ENCODE measurements at places on chromosomes 2 and 18.

GRCh38 chr18:73742957-73743356, 404.7 kb downstream of the FBXO15 start:
- no peak for DNase-seq

DNA sequence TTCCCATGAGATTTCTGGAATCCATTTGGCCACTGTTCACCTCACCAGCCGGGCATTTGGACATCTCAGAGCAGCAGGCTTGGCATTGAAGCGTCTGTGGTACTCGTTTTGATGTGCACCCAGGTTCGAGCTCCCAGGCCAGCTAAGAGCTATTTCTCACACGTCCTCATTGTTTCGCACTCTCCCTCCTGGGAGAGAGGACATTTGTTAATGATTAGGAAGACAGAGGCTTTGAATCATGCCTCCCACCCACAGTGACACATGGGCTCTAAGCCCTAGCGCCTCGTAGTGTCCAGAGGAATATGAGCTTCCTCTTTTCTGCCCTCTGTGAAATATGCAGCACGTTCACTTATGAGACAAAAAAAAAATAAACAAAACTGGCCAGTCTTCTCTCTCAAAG, 361.8 kb downstream of the RND3 start:
- no peak for DNase-seq

GRCh38 chr2:198220763-198221610, 416.6 kb downstream of the PLCL1 start:
- no peak for DNase-seq

- no peak for DNase-seq
Observed at GRCh38 chr2:112253261-112253815, 1.5 kb downstream of the ZC3H8 start.

GRCh38 chr18:45670281-45670962, 53.6 kb upstream of the SLC14A1 start:
- DNase-seq, result no peak

DNA sequence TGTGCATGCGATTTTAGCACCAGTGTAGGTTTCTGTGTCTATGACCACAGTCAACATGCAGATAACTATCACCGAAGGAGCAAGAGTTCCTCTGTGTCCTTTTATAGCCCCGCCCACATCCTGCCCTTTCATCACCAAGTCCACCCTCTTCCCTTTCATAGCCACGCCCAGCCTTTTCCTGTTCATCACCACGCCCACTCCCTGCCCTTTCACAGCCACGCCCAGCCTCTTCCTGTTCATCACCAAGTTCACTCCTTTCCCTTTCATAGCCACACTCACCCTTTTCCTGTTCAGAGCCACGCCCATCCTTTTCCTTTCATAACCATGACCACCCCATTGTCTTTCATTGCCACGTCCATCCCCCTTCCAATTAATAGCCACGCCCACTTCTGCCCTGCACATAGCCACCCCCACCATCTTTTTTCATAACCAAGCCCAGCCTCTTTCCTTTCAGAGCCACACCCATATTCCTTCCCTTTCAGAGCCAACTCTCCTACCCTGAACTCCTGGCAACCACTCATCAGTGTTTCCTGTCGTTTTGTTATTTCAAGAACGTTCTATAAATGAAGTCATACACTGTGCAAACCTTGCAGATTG, 273.9 kb downstream of the MYT1L start:
- no peak for DNase-seq

DNA sequence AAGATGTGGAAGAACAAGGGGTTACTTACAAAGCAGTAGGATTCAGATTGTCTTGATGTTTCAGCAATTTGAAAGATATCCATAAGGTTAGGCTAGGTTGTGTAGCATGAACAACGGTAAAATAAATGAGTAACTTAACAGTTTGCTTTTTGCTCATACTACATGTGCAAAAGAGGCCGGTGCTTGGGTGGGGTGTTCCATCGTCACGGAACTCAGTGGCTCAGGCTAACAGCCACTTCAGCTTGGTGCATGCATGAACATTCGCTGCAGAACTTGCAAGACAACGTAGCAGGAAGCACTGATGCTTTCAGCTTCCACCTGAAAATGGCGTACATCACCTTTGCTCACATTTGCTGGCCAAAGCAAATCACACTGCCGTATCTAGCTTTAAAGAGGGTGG, 407.3 kb upstream of the CDH20 start:
- no peak for DNase-seq

DNA sequence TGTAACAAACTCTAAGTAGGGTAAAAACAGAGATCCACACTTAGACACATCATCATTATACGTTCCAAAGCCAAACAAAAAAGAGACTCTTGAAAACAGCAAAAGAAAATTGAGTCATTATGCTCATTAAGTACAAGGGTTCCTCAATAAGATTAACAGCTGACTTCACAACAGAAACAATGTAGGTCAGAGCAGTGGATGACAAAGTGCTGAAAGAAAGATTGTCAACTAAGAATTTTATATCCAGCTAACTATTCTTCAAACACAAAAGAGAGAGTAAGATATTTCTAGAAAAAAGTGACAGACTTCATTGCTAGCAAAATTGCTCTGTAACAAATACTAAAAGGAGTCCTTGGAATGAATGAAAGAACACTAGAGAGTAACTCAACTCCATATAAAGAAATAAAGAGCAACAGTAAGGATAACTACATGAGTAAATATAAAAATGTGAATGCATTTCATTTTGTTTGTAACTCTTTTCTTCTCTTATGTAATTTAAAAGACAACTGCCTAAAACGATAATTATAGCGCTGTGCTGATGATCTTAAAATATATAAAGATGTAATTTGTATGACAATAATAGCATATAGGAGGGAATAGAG, 23.8 kb upstream of the DNER start:
- DNase-seq, result no peak

GRCh38 chr2:70979626-70980025, 1.2 kb downstream of the ANKRD53 start:
- no peak for DNase-seq

DNA sequence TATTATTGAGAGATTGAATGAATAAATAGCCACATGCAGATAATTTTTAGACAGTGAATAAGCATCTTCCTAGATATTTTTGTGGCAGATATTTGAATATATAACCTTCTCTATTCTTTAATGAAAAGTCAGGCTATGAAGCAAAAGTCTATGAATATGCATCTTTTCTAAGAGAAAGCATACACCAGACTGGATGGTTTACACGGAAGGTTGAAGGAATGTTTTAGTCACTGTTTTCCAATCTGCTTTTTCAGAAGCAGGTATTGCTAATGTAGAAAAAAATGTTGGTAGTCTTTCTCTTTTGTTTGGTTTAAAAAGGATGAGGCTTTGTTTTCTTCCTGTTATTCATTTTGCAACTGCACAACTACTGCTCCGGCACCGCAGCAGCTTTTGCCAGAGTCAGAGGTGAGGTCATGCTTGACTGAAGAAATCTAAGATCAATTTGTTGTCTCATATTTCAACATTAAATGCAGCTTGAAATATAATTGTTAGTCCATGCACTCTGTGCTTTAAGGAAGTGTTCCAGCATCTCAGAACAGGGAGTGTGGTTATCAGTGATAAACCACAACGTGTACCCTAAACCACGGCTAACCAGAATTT, 1540.8 kb upstream of the PIK3C3 start:
- no peak for DNase-seq

- DNase-seq, result no peak
Observed at GRCh38 chr2:30104307-30104706, 42.5 kb upstream of the YPEL5 start.

- no peak for DNase-seq
Observed at GRCh38 chr2:1406434-1406833, 6.8 kb upstream of the TPO start.

- no peak for DNase-seq
Observed at GRCh38 chr2:14535156-14535555, 97.4 kb upstream of the LRATD1 start.

- DNase-seq, result no peak
Observed at GRCh38 chr2:169361706-169362117, 622 bp downstream of the LRP2 start.

DNA sequence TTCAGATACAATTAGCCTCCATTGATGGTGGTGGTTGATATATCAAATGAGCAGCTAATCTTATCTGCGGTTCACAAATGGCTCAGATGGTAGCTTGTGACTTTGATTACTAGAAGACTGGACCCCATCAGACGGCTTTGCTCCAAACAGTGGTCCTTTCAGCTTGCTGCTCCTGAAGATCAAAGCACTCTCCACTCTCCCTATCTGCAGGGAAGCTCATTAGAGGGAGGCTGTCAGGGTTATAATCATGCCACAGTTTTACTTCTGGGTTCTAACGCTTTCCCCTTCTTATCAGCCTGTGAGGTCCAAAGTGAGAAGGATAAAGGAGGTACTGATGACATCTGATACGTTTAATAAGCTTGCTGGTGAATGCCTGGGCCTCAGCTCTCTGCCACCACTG, 247.1 kb upstream of the NT5C1B start:
- DNase-seq, result no peak

DNA sequence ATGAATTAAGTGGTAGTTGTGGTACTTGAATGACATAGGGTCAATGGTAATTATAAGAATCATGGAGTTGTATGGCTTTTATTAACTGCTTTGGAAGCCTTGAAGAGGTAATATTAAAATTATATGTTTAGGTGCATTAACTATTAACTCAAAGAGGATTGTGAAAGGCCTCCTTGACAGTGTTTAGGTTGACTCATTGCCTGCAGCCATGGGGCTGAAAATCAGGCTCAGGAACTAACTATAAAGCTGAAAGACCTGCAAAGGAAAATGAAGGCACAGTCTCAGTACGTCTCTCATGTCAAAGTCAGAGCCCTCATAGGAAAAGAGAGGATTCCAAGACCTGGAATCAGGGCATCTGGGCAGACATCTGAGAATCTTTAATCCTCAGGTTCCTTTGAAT, 31.0 kb downstream of the CACNB4 start:
- DNase-seq, result no peak

DNA sequence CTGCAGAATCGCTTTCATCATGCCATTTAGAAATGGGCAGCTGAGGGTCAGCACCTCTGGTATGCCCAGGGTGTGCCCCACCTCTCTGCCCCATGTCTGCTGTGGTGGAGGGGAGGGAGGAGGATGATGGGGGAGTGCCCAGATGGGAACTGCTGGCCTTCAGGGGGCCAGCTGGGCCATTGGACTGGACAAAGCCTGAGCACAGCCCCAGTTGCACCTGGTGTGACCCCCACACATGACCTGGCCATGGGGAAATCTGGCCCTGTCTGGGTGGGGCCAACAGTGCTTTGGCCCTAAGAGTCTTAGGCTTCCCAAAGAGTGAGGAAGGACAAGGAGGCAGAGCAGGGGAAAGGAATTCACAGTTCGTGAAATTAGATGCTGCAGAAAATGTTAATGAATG, 44.1 kb downstream of the CTIF start:
- DNase-seq, result no peak

DNA sequence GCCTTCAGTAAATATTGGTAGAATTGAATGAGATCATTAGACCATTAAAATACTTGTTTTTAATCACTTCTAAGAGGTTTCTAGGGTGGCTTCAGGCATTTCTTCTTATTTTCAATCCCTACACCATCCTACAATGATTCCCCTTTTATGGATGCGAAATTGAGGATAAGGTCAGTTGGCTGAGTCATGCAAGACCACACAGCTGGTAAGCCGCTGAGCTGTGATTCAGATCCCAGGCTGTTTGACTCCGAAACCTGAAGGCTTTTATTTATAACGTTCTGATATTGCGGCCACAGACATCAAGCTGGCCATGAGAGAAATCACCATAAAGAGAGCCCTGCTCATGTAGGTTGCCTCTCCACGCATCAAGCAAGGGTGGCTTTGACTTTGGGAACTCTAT, 133.4 kb downstream of the VAPA start:
- no peak for DNase-seq

DNA sequence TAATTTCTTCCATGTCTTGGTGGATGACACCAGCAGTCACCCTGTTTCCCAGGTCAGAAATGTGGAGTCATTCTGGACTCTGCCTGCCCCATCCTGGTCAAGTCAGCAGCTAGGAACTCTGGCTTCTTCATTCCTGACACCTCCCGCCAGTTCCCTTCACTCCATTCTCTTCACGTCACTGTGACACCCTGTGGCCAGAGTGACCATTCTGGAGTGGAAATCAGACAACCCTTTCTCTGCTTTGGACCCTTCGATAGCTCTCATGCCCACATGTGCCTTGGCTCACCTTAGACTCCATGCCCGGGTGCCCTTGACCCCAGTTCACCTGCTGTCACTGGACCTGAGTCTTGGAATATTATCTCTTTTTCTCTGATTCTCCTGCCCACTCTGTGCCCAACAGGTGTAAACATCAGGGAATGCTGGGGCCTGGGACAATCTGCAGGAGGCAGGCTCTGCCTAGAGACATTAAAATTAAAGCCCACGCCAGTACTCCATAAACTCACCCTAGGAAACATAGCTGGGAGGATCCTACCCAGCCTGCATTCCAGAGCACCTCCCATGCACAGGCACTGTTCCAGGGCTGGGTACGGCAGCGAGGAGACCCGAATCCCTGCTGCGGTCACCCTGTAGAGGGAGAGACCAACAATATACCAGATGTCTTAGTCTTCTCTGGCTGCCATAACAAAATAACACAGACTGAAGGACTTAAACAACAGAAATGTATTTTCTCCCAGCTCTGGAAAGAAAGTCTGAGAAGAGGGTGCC, 41.1 kb upstream of the FAHD2A start:
- no peak for DNase-seq

DNA sequence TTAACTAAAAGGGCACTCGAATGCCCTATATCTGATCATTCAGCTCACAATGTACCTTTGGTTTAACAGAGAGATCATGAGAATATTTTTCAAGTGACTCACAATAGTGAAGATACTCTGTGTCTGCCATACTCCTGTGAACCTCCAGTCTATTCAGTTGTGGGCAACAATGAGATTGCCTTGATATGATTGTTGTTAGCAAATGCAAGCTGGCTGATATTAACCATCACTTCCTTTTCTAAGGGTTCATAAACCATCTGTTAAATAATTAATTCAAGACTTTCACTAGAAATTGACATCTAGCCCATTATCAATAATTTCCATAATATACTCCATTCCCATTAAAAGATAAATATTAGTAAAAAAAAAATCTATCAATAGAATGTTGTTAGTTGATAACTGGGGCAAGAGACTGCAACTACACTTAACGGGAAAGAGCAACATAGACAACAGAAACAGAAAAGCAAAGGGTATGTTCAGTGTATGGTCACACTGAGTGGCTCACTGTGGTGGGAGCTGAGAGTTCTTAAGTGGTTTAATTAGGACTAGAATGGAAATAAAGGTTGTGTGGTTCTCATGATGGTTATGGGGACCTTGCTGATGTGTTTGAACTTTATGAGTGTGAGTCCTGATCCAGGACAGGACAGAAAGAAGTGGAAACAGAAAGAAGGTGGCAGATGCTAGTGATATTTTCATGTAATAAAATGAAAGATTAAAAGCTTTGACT, 11.9 kb downstream of the IL18RAP start:
- DNase-seq, result no peak

Data from stimulated activated CD4-positive, alpha-beta T cell treated with anti-CD3 and anti-CD28 coated beads, TNF-alpha, amount 100 ng/mL, for 4 hours (primary cell).